Nephron progenitor cell (in vitro differentiated cells): ENCODE measurements at places on chromosomes 12 and 14.

DNA sequence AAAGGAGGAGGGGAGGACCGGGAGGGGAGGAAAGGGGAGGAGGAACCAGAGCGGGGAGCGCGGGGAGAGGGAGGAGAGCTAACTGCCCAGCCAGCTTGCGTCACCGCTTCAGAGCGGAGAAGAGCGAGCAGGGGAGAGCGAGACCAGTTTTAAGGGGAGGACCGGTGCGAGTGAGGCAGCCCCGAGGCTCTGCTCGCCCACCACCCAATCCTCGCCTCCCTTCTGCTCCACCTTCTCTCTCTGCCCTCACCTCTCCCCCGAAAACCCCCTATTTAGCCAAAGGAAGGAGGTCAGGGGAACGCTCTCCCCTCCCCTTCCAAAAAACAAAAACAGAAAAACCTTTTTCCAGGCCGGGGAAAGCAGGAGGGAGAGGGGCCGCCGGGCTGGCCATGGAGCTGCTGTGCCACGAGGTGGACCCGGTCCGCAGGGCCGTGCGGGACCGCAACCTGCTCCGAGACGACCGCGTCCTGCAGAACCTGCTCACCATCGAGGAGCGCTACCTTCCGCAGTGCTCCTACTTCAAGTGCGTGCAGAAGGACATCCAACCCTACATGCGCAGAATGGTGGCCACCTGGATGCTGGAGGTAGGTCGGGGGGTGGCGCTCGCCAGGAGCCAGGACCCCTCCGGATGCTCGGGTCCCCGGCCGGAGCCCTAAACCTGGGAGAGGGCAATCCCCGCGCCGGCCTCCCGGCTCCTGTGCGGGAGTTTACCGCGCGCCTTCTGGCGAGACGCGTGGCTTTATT lies at the start of gene CCND2:
Gene CCND2, plus strand, starts transcription at position 111 of the 744 bp plus-strand sequence. Its CDS starts 279 bp downstream, at position 390.
- DNase-seq, result peak; percentile 82

GRCh38 chr12:31714406-31715271 lies 14.2 kb downstream of the AMN1 start:
- DNase-seq, result no peak

- peak; percentile 54 for DNase-seq
Observed at GRCh38 chr12:6735448-6736191, 11.8 kb downstream of the COPS7A start.

- DNase-seq, result no peak
Observed at GRCh38 chr14:37436519-37436918, 158.5 kb downstream of the FOXA1 start.

DNA sequence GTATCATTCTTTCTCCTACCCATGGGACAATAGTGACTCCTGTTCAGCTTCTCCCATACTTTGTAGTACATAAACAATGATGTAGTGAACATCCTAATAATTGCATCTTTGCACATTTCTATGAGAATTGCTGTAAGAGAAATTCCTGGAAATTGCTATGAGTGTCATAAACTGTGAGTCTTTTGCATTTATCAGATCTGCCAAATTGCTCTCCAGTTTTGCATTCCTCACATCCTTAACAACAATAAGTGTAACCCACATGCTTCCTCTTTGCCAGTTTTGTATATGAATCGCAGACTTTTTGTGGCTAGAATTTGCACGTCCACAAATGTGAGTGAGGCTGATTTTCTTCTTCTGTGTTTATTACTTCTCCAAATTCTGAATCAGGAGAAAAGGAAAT lies 124.0 kb upstream of the TBX5 start:
- no peak for DNase-seq
